AG08396 (cell line): ENCODE measurements at places on chromosomes 5 and 9.

GRCh38 chr5:18202164-18202563, 567.9 kb downstream of the TAF11L14 start:
- no peak for DNase-seq

GRCh38 chr9:20663133-20663532, 20.9 kb upstream of the FOCAD start:
- DNase-seq = no peak

DNA sequence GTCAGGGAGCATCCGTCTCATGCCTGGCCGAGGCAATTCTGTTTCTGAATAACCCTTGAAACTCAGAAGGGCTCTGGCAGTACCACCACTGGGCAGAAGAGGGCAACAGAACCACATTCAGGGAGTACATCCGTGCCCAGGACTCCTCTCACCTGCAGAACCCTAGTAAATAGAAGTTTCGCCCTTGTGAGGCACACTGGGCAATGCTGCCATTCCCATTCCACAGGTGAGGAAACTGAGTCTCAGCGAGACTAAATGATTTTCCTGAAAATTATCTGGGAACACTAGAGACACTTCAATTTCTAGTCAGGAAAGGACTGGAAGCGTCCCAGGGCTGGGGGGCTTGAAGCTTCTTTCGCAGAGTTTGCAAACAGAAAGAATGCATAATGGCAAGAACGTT, 74.7 kb downstream of the FGF1 start:
- peak; percentile 68 for DNase-seq

DNA sequence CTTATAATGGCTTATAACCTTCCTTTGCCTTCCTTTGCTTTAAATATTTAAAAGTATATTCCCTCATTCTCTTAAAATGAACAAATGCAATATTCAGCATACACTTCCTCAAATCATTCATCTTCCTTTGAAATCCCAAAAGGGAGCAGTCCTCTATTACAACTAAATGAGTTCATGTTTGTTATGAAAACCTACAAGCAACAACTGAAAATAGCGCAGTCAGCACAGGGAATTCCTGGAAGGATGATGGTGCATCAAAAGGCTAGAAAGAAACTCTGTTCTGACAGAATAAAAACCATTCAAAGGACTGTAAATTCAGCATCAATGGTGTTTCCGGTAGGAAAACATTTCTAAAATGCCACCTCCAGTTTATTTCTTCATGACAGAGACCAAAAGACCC, 3.3 kb downstream of the NR6A1 start:
- no peak for DNase-seq

DNA sequence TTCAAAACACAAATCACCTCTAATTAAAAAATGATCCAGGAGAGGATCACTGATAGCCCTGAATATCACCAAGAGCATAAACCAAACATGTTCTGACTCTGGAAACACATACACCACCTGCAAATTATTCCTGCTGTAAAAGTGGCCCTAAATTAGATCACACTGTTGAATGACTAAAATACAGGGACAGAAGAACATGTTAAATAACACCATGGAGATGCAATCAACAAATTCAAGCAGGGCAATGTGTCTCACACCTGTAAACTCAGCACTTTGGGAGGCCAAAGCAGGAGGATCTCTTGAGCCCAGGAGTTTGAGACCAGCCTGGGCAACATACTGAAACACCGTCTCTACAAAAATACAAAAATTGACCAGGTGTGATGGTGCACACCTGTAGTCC, 18.2 kb upstream of the SPOUT1 start:
- DNase-seq = no peak
